ENCODE measurements at places on chromosomes 12 and 14.
A peak's percentile ranks its signal among the peaks of the same experiment; 100 is the strongest.

DNA sequence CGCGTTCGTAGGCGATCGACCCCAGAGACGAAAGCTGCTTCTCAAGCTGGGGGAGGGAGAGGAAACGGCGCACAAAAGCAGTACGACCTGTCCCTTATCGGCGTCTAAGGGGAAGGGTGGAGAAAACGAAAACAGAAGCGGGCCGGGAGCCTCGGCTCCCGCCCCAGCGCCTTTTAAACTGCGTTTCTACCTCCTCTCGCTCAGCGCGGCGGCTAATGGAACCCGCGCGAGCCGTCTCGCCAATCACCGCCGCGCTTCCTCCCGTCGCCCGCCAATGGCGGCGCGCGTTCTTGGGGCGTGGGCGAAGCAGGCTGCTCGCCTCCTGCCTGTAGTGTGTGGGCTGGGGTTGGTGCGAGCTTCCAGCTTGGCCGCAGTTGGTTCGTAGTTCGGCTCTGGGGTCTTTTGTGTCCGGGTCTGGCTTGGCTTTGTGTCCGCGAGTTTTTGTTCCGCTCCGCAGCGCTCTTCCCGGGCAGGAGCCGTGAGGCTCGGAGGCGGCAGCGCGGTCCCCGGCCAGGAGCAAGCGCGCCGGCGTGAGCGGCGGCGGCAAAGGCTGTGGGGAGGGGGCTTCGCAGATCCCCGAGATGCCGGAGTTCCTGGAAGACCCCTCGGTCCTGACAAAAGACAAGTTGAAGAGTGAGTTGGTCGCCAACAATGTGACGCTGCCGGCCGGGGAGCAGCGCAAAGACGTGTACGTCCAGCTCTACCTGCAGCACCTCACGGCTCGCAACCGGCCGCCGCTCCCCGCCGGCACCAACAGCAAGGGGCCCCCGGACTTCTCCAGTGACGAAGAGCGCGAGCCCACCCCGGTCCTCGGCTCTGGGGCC is at the start of gene TMPO:
TMPO (plus strand) TSS at position 304 of the 824 bp plus-strand sequence; CDS start at position 582, 278 bp downstream.
- peak; percentile 85 for DNase-seq

DNA sequence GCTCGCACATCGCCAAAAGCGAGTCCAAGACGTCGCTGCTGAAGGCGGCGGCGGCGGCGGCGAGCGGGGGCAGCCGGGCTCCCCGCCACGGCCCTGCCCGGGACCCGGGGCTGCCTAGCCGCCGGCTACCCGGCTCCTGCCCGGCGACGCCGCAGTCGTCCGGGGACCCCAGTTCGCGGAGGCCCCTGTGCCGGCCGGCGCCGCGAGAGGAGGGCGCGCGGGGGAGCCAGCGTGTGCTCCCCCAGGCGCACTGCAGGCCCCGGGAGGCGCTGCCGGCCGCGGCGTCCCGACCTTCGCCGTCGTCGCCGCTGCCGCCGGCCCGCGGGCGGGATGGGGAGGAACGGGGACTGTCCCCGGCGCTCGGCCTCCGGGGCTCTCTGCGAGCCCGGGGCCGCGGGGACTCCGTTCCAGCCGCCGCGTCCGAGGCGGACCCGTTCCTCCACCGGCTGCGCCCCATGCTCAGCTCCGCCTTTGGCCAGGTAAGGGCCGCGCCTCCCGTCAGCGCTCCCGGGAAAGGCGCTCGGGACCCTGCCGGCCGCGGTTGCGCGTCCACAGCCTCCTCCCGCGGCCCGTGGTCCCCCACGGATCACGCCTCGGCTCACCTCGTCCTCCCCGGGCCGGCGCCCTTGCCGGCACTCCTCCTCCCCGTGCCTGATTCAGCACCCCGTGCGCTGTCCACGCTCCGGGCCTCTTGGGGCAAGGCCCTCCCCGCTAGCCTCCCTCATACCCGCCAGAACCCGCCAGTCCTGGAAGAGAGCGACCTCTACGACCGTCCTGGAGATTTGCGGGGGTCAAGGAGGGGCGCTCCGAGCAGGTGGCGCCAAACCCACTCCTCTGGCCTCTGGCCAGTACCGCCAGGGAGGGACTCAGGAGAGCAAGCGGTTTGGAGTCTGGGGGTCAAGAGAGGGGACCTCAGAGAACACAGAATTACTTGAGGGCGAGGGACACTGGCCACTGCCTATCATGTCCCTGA is 721 bp downstream of the CABP1 start:
- DNase-seq, result no peak

- DNase-seq, result no peak
Measured at GRCh38 chr12:84638811-84639368, 273.7 kb downstream of the SLC6A15 start.

DNA sequence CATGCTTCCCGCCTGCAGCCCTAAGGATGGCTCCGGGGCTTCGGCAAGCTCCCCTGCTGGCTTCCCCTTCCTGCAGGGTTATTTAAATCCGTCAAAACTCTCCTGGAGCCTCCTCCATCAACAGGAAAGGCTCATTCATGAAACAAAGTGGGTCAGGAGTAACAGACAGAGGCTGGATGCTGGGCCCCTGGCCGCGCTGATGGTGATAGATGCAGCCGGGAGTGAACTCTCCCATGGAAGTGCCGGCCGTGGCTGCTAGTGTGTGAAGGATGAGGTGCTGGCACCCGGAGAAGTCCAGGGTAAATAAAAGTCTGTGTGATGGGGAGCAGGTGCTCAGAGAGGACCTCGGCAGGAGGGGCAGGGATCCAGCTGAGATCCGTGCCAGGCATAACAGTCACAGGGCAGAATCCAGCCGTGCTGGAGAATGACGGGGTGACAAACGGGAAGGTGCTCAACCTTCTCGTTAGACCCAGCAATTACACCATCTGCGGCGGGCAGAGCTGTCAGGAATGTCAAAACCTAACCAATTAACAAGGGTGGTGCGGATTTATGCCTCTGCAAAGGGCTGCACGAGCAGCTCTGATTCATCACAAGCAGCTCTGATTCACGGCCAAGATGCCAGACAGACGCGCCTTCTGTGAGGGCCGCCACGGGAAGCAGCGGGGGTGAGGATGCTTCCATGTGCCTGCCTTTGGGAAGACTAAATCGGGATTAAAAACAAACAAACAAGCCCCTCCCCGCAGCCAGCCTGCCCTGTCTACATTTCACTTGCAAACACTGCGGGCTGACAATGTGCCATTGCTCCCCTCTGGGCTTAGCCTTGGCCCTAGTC is 55.6 kb downstream of the SYNE3 start:
- DNase-seq, result peak; percentile 72

DNA sequence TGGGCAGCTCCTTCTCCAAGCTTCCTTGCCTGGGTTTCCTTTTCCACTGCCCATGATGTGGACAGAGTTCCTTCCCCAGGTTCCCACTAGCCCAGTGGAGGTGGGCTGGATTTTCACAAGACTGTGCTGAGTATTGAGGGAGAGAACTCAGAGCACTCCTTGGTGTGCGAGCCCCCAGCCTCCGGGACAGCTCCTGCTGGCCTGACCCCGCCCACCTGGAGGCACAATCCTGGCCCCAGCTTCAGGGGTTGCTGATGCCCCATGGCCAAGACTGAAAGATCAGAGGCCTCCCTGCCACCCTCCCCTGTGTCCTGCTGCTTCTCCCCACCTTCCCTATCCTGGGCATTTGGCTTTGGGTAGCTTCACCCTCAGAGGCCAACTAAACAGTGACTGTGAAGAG is 7.7 kb downstream of the KCNH3 start:
- DNase-seq, result no peak

GRCh38 chr14:58626431-58626831 is 11.3 kb upstream of the DACT1 start:
- DNase-seq, result no peak

- DNase-seq, result no peak
Measured at GRCh38 chr12:93317227-93317626, 60.5 kb upstream of the NUDT4 start.

- DNase-seq, result no peak
Measured at GRCh38 chr14:32349322-32349721, 20.2 kb downstream of the AKAP6 start.

DNA sequence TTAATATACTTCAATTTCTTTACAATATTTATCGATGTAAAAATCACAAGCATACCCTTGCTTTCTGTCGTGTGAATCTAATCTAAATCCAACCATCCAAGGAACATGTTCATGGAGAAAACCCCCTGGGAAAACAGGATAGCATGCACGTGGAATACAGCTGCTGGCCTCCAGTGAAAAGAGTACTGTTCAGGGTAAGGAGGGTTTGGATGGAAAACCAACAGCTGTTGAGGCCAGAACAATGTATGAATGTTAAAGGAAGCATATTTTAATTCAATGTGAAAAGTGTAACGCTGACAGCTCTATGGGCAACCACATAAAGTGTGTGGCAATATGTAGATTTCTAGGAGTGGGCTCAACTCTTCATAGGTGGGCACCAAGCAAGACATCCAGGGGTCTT is 344.0 kb downstream of the TMEM132D start:
- no peak for DNase-seq

- no peak for DNase-seq
Measured at GRCh38 chr12:24748326-24748725, 200.6 kb downstream of the BCAT1 start.

DNA sequence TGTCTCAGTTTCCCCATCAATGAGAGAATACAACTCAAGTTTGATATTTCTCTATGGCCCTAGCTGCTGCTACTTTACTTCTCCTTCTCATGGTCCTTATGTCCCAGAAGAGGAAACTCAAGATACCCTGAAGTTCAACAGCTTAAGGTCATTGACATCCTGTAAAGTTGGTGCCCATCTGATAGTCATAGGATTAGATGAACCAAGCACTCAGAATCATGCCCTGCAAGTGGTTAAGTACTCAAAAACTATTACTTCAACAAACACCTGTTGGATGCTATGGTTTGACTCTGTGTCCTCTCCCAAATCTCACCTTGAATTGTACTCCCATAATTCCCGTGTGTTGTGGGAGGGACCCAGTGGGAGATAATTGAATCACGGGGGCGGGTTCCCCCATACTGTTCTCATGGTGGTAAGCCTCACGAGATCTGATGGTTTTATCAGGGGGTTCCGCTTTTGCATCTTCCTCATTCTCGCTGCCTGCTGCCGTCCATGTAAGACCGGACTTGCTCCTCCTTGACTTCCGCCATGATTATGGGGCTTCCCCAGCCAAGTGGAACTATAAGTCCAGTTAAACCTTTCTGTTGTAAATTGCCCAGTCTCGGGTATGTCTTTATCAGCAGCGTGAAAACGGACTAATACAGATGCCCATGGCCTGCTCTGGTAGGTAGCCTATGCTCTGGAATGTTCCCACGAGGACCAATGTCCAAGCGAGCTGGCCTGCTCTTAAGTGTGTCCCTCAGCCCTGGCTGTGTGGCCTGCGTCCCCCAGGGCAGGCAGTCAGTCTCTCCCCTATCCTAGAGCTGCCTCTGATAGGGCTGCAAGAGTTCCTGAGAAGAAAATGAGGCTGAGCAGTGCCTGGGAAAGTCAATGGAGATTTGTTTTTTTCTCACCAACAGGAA is 18.1 kb downstream of the CAMKK2 start:
- no peak for DNase-seq

- DNase-seq, result peak; percentile 34
Measured at GRCh38 chr12:46933947-46934346, 108.2 kb upstream of the SLC38A4 start.

GRCh38 chr12:45483571-45483970 is 245.9 kb upstream of the ARID2 start:
- DNase-seq, result no peak

GRCh38 chr14:92173668-92174067 is 51.9 kb downstream of the CPSF2 start:
- no peak for DNase-seq

DNA sequence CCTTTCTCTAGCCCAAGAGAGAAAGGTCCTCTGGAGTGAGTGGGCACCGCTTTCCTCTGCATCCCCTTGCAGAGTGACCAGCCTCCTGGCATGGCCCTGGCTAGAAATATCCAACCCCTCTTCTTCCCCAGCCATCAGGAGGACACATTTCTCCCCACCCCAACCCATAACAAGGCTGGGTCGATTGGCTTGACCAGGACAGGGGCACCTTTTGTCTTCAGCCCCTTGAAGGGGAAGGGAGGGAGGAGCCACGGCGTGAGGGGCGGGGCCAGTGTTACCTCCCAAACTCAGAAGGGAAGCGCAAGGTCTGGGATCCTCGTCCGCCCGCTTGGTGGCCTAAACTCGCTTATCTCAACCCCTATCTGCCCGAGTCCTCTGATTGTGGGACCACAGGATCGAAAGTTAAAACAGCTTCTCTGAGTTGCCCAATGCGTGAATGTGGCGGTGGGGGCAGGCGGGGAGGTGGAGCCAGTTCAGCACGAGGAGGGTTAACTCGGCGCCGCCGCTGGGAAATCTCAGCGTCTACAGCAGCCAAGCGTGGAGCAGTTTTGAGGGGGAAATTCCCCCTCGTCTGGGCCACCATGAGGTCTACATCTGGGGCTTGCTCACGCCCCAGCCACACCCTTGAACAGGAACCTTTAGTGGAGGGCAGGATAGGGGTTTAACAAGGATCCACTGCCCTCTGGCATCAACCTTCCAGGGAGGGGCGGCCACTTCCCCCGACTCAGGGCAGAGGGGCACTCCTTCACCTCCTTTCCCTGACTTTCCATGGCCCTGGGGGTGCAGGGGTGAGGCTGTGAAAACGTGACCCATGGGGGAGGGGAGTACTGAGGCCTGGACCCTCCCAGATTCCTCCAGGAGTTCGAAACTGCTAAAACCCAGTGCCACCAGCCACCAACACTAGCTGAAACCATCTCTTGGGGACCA is 795 bp downstream of the STAT6 start:
- DNase-seq, result no peak

DNA sequence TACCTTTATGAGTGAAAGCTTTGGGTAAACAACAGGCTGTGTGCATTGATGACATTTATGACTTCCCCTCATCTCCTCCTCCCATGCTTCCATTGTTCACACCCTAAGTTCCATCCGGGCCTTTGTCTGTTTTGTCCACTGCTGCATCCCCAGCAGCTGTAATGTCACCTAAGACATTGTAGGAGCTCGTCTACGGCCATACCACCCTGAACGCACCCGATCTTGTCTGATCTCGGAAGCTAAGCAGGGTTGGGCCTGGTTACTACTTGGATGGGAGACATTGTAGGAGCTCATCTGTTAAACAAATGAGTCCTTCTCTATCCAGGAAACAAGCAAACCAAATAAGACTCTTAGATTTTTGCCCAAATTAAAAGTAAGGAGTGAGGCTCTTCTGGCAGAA is 40.4 kb upstream of the SYCP3 start:
- DNase-seq, result no peak

DNA sequence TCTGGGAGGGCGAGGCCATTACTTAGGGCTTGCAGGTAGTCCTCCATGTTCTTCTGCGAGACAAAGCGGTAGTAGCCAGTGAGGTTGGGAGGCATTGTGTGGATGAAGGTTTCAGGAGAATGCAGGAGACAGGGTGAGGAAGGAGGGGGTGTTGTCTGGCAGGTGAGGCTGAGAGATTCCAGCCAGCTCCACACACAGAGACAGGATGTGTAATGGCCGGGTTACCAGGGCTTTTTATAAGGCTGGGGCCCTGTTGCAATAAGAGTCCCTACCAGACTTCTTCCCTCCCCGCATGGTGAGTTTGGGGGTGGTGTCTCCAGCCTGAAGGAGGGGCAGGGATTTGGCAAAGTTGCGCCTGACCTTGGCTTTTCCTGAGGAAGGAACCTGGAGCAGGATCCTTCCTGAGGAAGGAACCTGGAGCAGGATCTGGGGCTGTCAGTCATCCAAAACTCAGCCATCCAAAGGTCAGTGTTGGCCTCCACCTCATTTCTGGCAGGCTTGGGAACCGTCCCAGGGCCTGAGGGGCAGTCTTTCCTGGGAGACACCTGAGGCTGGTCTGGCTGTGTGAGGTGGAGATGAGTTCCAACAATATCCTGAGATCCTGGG is at the start of gene RBP5:
RBP5 (minus strand) TSS at position 209 of the 606 bp plus-strand sequence; CDS start at position 95, 114 bp downstream.
- DNase-seq, result no peak
